ENCODE measurements at places on chromosomes 11 and 22.
A peak's percentile ranks its signal among the peaks of the same experiment; 100 is the strongest.

DNA sequence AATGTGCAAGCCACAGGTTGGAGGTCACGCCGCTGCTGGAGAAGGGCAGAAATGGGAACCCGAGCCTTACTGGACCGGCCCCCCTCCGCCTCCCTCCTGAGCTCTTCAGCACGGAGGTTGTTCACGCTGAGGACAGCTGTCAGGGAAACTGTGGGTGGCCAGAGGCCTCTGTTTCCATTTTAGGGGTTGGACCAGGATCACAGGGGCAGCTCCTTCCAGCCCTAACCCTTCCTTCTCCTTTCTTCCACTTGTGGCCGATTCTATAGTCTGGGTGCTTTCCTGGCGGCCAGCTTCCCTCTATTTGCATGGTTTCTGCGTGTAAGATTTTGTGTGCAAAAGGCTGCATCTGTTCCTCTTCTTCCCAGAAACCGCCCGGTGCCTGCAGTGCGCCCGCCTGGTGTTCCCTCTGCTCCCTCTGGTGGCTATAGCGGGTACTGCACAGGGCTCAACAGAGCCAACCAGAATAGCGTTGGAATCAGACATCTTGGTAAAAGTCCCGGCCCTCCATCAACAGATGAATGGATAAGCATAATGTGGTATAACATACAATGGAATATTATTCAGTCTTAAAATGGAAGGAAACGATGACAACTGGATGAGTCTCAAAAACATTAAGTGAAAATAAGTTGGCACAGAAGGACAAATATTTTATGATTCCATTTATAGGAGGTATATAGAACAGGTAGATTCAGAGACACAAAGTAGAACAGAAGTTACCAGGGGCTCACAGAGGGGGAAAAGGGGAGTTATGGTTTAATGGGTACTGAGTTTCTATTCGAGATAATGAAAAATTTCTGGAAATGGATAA, 8.4 kb upstream of the SLC22A8 start:
- DNase-seq, result peak; percentile 84

- DNase-seq, result no peak
Measured at GRCh38 chr11:71148716-71149115, 103.7 kb downstream of the SHANK2 start.

- peak; percentile 68 for DNase-seq
Measured at GRCh38 chr22:39598017-39598965, 27.7 kb downstream of the CACNA1I start.

GRCh38 chr22:40753114-40753513, 66.0 kb downstream of the SLC25A17 start:
- DNase-seq, result no peak

GRCh38 chr11:94271885-94272372, 32.5 kb upstream of the IZUMO1R start:
- DNase-seq, result no peak

DNA sequence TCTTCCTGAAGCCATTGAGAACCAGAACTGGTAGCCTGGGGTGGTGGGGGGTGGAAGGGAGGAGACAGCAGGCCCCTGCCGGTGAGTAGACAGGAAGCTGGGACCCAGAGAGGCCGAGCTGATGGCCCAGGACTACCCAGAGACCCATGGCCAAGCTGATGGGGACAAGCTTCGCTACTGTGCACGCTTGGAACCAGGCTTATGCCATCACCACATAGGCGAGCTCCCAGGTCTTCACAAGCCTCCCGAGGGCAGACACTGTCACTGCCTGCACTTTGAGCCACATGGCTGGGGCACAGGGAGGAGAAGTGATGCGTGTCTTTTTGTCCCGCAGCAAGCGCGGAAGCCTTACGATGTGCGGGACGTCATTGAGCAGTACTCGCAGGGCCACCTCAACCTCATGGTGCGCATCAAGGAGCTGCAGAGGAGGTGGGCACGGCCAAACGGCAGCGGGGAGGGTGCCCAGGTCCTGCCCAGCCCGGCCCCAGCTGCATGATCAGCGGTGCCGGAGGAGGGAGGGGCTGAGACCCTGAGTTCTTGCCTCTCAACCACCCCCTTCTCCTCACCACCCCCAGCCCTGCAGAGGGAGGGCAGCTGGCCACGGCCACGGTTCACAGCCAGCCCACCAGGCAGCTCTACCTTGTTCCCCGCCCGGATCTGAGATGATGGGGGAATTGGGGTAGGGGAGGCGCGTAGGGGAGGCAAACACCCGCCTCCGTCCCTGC, 76.0 kb upstream of the KCNQ1OT1 start:
- peak; percentile 6 for DNase-seq

- DNase-seq, result no peak
Measured at GRCh38 chr11:121446752-121447156, 5.4 kb upstream of the SORL1 start.

- DNase-seq, result peak; percentile 72
Measured at GRCh38 chr22:29470159-29470855, 9.7 kb upstream of the NEFH start.

DNA sequence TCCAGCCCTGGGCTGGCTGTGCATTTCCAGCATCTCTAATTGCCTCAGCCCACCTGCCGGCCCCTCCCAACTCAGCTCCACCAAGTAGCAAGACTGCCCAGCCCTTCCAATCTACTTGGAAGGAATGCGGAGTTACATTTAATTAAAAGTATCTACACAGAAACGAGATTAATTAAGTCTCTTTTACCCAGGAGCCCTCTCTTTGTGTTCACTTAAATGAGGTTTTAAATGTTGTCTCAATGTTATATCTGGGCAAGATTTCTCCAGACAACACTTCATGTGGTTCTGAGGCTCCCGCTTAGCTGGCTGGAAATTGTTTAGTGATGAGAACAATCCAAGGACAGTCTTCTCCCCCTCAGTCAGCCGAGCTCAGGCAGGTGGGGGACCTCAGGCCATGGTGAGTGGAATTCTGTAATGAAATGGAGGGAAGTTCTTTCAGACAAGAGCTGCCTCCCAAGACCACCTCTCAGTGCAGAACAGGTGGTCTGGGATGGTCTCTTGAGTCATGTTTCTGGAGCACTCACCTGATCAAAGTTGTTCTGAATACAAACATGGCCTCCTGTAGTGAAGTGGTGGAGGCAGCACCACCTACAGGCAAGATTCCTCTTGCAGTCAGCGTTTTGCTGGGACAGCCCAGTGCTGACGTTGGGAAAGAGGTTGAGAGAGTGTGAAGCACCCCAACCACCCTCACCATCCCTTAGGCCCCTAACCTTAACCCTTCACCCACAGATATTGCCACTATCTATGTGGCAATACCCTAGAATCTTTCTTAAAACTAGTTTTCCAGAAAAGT, 371.6 kb downstream of the CADM1 start:
- no peak for DNase-seq

- no peak for DNase-seq
Measured at GRCh38 chr11:120909676-120910416, 114.1 kb upstream of the TBCEL start.

GRCh38 chr22:46162285-46162684, 12.0 kb downstream of the PPARA start:
- DNase-seq, result no peak

- DNase-seq, result no peak
Measured at GRCh38 chr22:29327089-29327764, 11.7 kb upstream of the RASL10A start.

GRCh38 chr11:101466352-101466751, 117.5 kb downstream of the TRPC6 start:
- no peak for DNase-seq

DNA sequence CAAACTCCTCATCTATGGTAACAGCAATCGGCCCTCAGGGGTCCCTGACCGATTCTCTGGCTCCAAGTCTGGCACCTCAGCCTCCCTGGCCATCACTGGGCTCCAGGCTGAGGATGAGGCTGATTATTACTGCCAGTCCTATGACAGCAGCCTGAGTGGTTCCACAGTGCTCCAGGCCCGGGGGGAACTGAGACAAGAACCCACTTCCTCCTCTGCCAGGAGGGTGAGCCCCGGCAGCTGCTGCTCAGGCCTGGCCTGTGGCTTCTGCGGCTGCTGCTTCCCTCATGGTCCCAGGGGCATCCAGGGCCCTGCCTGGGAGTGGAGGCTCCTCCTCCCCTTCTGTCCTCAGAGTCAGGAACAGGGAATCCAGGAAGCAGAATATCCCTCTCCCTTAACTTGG, 98.4 kb downstream of the ZNF280B start:
- no peak for DNase-seq
